H4 (cell line): ENCODE measurements at places on chromosomes 6 and 20. TPM values are rescaled to one million over a fixed set of nuclear protein-coding genes. Genes with fewer than 3 reads are reported as not detected.

DNA sequence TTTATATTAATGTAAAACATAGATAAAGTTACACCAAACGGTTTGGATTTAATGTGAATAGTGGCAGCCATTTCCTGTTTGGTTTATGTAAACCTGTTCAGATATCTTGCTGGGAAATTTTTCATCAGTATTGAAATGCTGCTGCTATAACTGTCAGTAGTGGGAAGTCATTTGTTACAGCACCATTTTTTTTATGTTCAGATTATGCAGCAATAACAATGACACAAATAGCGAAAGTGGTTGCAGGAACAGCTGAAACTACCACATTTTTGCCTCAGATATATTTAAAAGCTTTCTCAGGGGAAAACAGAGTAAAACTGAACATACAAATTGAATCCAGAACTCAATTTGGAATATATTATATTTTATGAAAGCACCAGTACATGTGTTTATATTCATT is 128.8 kb upstream of the SIM1 start:
- DNase-seq: no peak

DNA sequence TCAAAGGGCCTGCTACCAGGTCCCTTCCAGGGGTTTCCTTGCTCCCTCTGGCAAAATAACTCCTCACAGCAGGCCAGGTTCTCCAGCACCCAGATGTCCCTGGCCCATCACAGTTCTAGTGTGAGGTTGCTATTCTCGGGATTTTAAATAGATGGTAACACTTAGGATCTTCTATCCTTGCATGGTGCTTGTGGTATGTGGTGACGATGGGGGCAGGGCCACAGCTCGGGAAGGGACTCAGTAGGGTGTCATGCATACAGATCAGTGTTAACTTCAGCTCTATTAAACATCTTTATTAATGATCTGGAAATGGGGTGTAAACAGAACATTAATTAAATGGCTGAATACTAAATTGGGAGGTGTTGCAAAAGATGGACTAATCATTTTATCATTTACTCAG is 323.8 kb downstream of the QKI start:
- no peak for DNase-seq

GRCh38 chr6:43060034-43060754 is 763 bp downstream of the KLC4 start:
- no peak for DNase-seq

DEFB124 gene
- not detected in 2 replicates for total RNA-seq

FAXC gene
- total RNA-seq: 6.0 and 13.0 TPM in 2 replicates
